ENCODE measurements at places on chromosomes 1 and 21. TPM values are rescaled to one million over a fixed set of nuclear protein-coding genes. Genes with fewer than 3 reads are reported as not detected.

PLA2G5 gene
- total RNA-seq = 0.52 TPM

STRIP1 gene
- total RNA-seq = 37.1 TPM

NUDT4B gene
- total RNA-seq = 1.0 TPM

RBM11 gene
- total RNA-seq = not detected

ACKR1 gene
- 4.7 TPM for total RNA-seq

CSF3R gene
- total RNA-seq = 3.7 TPM

C1orf56 gene
- total RNA-seq = 1.6 TPM

PODN gene
- total RNA-seq = 3.7 TPM

All from skeletal muscle tissue (tissue), 5 donors.